ENCODE measurements at places on chromosomes 12 and 14.

GRCh38 chr12:120229487-120230325 lies 28.8 kb upstream of the RPLP0 start:
- no peak for DNase-seq

GRCh38 chr12:38721611-38722252 lies 183.7 kb downstream of the CPNE8 start:
- DNase-seq: no peak

- DNase-seq: no peak
These were observed 39.6 kb downstream of the CHST11 start for GRCh38 chr12:104496336-104496735.

DNA sequence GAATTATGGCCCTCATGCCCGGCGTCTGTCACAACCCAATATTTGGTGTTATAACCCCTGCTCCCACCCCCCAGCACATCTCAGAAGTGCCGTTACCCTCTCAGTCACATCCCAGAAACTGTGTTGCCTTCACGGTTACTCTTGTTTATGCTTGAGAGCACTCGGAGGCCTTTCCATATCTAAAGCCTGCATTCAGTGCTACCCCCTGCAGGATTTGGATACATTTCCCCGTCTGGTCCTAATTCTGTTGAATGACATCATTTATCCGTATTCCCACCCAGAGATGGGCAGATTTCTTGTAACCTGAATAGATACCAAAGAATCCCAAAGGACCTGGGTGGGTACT lies 19.1 kb upstream of the FOS start:
- no peak for DNase-seq

Measured in GDM1 (cell line).